HepG2 (cell line): ENCODE measurements at places on chromosomes 4 and X. TPM values are rescaled to one million over a fixed set of nuclear protein-coding genes. Genes with fewer than 3 reads are reported as not detected.

ADH7 gene
- total RNA-seq = not detected in 2 replicates

NIPAL1 gene
- 1.4 and 1.6 TPM in 2 replicates for total RNA-seq

SHROOM3 gene
- not detected in 2 replicates for total RNA-seq

CSN1S1 gene
- not detected in 2 replicates for total RNA-seq

IL15 gene
- 0.18 and 0.24 TPM in 2 replicates for total RNA-seq

C4orf50 gene
- total RNA-seq = not detected in 2 replicates

SLC34A2 gene
- not detected in 2 replicates for total RNA-seq

MGAT4D gene
- total RNA-seq = not detected in 2 replicates

SCRG1 gene
- not detected in 2 replicates for total RNA-seq

WNK3 gene
- 0.62 and 1.2 TPM in 2 replicates for total RNA-seq

AWAT2 gene
- total RNA-seq = not detected in 2 replicates

ZNF41 gene
- 3.9 and 7.2 TPM in 2 replicates for total RNA-seq

GLUD2 gene
- total RNA-seq = 8.0 and 10.4 TPM in 2 replicates

EMCN gene
- total RNA-seq = not detected in 2 replicates

GLRA2 gene
- not detected in 2 replicates for total RNA-seq

SCFD2 gene
- total RNA-seq = 15.6 and 16.7 TPM in 2 replicates

ITIH6 gene
- total RNA-seq = not detected in 2 replicates

HPSE gene
- not detected in 2 replicates for total RNA-seq

STARD8 gene
- total RNA-seq = 0.02 TPM in 1 of 2 replicates, not detected in the other

SH3TC1 gene
- 10.1 and 14.9 TPM in 2 replicates for total RNA-seq

RELL1 gene
- total RNA-seq = 40.1 and 58.4 TPM in 2 replicates

CXorf49 gene
- total RNA-seq = not detected in 2 replicates

PAGE2 gene
- not detected in 2 replicates for total RNA-seq

AMTN gene
- 0.15 TPM in 1 of 2 replicates, not detected in the other for total RNA-seq

IL2RG gene
- total RNA-seq = not detected in 2 replicates

HS6ST2 gene
- total RNA-seq = not detected in 2 replicates
